B cell (primary cell): ENCODE measurements at places on chromosomes 2 and 18. TPM values are rescaled to one million over a fixed set of nuclear protein-coding genes. Genes with fewer than 3 reads are reported as not detected.
A peak's percentile ranks its signal among the peaks of the same experiment; 100 is the strongest.

GRCh38 chr2:162069267-162069903 is 4.6 kb downstream of the DPP4 start:
- DNase-seq: no peak
- no peak overlapping the region for H3K4me3 ChIP-seq

DNA sequence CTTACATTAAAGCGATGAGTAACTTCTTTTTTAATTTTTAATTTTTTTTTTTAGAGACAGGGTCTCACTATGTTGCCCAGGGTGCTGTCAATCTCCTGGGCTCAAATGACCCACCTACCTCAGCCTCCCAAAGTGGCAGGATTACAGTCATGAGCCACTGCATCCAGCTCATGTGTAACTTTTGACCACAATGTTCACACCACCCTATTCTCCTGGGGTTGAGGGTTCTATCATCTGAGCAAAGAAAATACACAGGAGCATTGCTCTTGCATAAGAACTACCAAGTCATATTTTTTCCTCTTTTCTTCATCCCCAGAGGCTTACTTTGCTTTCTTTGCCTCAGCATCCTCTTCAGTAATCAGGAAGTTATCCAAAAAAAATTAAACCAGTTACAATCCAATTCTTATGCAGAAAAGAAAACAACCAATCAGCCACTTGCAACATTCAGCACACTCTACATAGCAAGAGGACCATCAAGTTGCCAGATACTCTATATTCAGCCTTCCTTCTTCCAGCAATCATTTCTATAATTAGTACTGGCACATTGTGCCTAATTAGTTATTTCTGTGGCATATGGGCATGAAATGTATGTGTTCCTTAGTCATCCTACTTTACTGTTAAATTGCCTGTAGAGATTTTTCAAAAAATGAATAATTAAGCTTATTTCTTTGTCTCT is 345.6 kb downstream of the AKAIN1 start:
- H3K27ac ChIP-seq: no peak overlapping the region
- H3K4me1 ChIP-seq: no peaks in the 10 kb centered on the region
- no peaks in the 10 kb centered on the region for H3K36me3 ChIP-seq

- H3K4me1 ChIP-seq: peaks cover 32% of the 10 kb centered on the region
- no peak for DNase-seq
- H3K27ac ChIP-seq: no peak overlapping the region
- H3K4me3 ChIP-seq: no peak overlapping the region
- no peaks in the 10 kb centered on the region for H3K36me3 ChIP-seq
- no peaks in the 10 kb centered on the region for H3K27me3 ChIP-seq
These were observed 152.4 kb downstream of the TCF4 start for GRCh38 chr18:55435592-55435991.

DNA sequence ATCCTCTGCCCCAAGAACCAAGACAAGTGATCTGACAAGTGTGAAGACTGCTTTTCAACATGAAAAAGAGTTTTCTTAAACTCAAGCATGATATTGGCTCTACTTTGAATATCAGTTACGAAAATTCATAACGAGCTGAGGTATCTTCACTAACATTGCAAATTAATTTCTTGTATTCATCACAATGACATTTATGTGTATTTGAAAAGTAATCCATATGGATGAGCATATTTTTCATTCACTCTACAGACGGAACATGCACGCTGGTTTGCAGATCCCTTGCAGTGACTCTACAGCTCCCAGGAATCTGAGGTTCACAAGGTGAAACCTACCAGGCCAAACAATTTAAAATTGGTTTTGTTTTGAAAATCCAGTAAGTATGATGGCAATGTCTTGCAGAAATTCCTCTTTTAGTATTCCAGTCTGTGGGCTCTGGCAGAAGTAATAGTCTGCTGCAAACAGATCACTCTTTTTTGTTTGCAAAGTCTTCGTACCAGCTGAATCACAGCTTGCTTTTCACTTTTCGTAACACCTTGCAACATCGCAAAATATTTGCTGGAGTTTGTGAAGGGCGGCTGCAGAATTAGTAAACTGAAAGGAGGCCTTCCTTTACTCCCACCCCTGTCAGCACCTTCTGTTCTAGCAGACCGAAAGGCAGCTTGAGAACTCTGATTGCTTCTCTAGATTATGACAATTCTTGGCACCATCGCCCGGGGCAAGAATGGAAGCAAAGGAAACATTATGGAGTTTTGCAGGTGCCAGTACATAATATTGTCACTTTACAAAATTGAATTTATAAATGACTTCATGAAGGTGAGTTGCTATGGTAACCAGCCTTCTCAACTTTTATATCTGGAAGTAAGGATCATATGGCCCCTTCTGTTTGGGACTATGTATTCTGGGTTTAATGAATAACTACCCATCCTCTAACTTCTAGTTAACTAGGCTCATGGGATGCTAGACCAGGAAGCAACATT is 168.7 kb downstream of the TMEM247 start:
- no peaks in the 10 kb centered on the region for H3K27me3 ChIP-seq
- no peaks in the 10 kb centered on the region for H3K36me3 ChIP-seq
- no peaks in the 10 kb centered on the region for H3K4me1 ChIP-seq
- H3K4me3 ChIP-seq: no peak overlapping the region

GRCh38 chr2:172373076-172373475 is 54.3 kb upstream of the ITGA6 start:
- H3K4me1 ChIP-seq: peaks cover 7% of the 10 kb centered on the region
- no peak overlapping the region for H3K4me3 ChIP-seq
- DNase-seq: no peak

DNA sequence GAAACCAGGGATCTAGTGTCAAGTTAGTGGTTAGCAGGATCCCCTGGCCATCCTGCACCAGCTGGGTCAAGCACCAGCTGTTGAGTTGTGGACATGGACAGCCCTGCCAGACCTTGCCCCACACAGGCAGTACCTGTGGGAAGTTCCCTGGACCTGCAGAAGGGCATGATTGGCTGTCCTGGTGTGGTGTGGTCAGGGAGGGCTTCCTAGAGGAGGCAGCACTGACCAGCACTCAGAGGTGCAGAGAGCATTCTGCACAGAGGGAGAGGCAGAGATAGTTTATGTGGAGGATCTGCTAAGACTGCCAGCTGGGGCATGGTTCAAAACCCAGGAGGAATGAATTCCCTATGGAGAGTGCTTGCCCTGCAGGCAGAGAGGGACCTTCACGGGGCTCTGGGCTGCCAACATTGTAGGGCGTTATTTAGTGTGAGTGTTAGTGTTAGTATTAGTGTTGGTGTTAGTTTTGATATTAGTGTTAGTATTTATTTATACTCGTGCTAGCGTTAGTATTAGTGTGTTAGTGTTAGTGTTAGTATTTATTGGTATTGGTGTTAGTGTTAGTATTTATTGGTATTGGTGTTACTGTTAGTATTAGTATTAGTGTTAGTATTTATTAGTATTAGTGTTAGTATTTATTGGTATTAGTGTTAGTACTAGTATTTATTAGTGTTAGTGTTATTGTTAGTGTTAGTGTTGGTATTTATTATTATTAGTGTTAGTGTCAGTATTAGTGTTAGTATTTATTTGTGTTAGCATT is 31.9 kb downstream of the TWIST2 start:
- H3K27me3 ChIP-seq: no peaks in the 10 kb centered on the region
- no peak overlapping the region for H3K27ac ChIP-seq

GRCh38 chr2:109636317-109636716 is 22.2 kb downstream of the SOWAHC start:
- no peak for DNase-seq
- H3K36me3 ChIP-seq: no peaks in the 10 kb centered on the region
- no peaks in the 10 kb centered on the region for H3K4me1 ChIP-seq
- H3K4me3 ChIP-seq: no peak overlapping the region
- no peak overlapping the region for H3K27ac ChIP-seq

DNA sequence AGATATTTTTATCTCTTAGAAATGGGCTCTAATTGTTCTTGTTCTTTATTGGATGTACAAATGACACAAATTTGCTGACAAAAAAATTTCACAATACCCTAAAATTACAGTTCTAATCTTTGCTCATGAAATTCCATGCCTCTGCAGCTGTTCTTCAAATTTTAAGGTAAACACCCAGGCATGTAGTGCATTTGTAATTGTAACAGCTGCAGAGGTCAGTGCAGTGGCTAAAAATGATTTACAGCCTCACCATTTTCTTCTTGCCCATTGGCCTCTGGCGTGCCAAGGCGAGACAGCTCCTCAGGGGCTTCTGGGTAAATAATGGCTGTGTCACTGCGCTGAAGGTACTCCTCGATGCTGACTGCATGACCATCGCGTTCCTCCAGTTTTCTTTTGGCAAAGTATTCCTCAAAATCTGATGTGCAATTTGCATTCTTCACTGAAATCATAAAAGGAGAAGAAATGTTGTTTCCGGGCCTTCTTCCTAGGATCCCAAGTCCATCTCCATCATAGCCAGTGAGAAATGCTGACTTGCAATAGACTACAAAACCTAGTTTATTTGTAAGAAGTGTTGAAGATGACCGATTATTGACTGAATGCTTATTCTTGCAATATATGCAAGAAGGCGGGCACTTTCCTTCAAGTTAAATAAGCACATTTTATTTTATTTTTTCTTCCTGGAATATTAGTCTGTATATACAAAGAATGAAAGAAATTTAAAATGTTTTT is 115.2 kb downstream of the ZEB2 start:
- H3K27me3 ChIP-seq: no peaks in the 10 kb centered on the region
- no peak overlapping the region for H3K4me3 ChIP-seq
- H3K4me1 ChIP-seq: peaks cover 10% of the 10 kb centered on the region
- no peak for DNase-seq
- peaks cover 73% of the 10 kb centered on the region for H3K36me3 ChIP-seq

GRCh38 chr2:219001100-219001576 is 7.9 kb upstream of the CRYBA2 start:
- peaks cover 85% of the 10 kb centered on the region for H3K27me3 ChIP-seq
- H3K4me3 ChIP-seq: peak overlapping the region; percentile 17
- no peaks in the 10 kb centered on the region for H3K36me3 ChIP-seq

- no peaks in the 10 kb centered on the region for H3K36me3 ChIP-seq
- H3K27ac ChIP-seq: no peak overlapping the region
- H3K4me3 ChIP-seq: no peak overlapping the region
- no peak for DNase-seq
These were observed 380.6 kb upstream of the REG3G start for GRCh38 chr2:78644854-78645253.

- no peaks in the 10 kb centered on the region for H3K36me3 ChIP-seq
- H3K27ac ChIP-seq: no peak overlapping the region
- no peak for DNase-seq
- H3K4me1 ChIP-seq: peaks cover 12% of the 10 kb centered on the region
These were observed 119.3 kb downstream of the GALNT3 start for GRCh38 chr2:165674780-165675179.

DNA sequence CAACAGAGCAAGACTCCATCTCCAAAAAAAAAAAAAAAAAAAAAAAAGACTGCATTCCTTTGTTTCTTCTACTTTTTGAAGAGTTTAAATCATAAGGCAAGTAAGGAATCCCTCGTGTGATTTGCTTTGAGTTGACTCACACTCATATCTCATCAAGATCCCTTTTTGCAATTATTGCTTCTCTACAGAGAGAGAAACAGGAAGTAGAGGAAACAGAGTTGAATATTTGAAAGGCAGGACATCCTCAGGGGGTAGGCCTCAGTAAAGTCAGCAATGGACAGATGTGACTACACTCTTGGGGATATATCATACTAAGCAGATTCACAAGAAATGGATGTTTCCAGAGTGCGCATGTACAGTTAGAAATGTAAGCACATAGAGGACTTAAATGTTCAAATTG is 11.2 kb upstream of the EFR3B start:
- H3K27ac ChIP-seq: no peak overlapping the region
- no peaks in the 10 kb centered on the region for H3K27me3 ChIP-seq
- no peak for DNase-seq
- no peaks in the 10 kb centered on the region for H3K4me1 ChIP-seq
- H3K4me3 ChIP-seq: no peak overlapping the region

DNA sequence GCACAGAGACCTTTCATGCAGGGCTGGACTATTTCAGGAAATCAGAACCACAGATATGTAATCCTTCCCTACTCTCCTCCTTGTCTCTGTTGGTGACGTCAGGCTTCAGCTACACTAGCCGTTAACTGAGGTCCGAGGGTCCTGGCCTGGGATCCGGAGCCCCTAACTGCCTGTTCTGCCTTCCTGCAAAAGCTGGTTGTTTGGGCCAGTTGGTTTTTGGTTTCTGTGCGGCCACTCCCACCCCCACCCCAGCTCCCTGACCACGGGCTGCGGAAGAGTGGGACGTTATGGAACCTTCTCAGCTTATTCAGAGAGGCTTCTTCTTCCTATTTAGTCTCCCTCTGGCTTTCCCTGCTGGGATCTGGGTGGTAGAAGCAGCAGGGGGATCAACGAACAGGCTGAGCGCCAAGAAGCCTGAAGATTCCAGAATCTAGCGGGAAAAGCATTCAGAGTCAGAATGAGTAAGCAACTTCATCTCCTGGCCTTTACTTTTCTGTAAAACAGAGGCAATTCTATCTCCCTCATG is 49.3 kb upstream of the ROCK2 start:
- no peak overlapping the region for H3K4me3 ChIP-seq
- H3K27me3 ChIP-seq: no peaks in the 10 kb centered on the region
- no peaks in the 10 kb centered on the region for H3K36me3 ChIP-seq
- H3K27ac ChIP-seq: no peak overlapping the region
- H3K4me1 ChIP-seq: no peaks in the 10 kb centered on the region

- H3K27ac ChIP-seq: no peak overlapping the region
- H3K4me3 ChIP-seq: no peak overlapping the region
- H3K36me3 ChIP-seq: no peaks in the 10 kb centered on the region
- DNase-seq: no peak
- no peaks in the 10 kb centered on the region for H3K4me1 ChIP-seq
These were observed 148.8 kb upstream of the SRD5A2 start for GRCh38 chr2:31729442-31730092.

DNA sequence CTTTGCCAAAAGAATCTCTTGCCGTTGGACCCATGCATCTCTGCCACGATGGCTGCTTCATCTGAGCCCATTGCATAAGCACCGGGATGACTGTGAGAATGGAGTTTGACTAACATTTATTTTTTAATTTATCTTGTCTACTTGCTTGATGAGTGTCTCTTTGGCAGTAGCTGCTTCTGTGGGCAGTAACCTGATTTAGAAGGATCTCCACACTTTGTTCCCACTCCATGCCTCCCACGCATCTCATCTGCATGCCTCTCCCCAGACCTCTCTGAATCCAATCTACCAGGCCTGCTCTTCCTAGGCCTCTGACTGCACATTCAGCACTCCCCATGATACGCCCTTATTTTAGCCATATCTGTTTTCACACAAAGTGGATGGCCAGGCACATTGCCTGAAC is 23.7 kb upstream of the TMX3 start:
- no peak overlapping the region for H3K27ac ChIP-seq
- no peak for DNase-seq
- no peaks in the 10 kb centered on the region for H3K36me3 ChIP-seq
- H3K4me3 ChIP-seq: no peak overlapping the region

KRTCAP3 gene
- 15.0 and 16.5 TPM in 2 replicates for total RNA-seq

MYO1B gene
- total RNA-seq: 0.67 and 1.2 TPM in 2 replicates

C18orf54 gene
- 4.7 and 4.8 TPM in 2 replicates for total RNA-seq

MERTK gene
- total RNA-seq: 0.19 and 0.34 TPM in 2 replicates

CD207 gene
- not detected in 2 replicates for total RNA-seq
